ENCODE measurements at places on chromosomes 12 and 14. TPM values are rescaled to one million over a fixed set of nuclear protein-coding genes. Genes with fewer than 3 reads are reported as not detected.

NFKBIA gene
- total RNA-seq, result 119 TPM

TAS2R46 gene
- 0.40 TPM for total RNA-seq

ARHGAP9 gene
- 2.0 TPM for total RNA-seq

APOF gene
- total RNA-seq, result not detected

TCP11L2 gene
- total RNA-seq, result 35.3 TPM

KLRG1 gene
- total RNA-seq, result 0.48 TPM

GLS2 gene
- total RNA-seq, result 2.6 TPM

LTB4R gene
- 94.9 TPM for total RNA-seq

CDC42BPB gene
- total RNA-seq, result 48.5 TPM

DAO gene
- total RNA-seq, result not detected

LRTM2 gene
- total RNA-seq, result not detected

GRCh38 chr12:3531496-3531895 lies 40.5 kb downstream of the PRMT8 start:
- no peak for ATAC-seq

DNA sequence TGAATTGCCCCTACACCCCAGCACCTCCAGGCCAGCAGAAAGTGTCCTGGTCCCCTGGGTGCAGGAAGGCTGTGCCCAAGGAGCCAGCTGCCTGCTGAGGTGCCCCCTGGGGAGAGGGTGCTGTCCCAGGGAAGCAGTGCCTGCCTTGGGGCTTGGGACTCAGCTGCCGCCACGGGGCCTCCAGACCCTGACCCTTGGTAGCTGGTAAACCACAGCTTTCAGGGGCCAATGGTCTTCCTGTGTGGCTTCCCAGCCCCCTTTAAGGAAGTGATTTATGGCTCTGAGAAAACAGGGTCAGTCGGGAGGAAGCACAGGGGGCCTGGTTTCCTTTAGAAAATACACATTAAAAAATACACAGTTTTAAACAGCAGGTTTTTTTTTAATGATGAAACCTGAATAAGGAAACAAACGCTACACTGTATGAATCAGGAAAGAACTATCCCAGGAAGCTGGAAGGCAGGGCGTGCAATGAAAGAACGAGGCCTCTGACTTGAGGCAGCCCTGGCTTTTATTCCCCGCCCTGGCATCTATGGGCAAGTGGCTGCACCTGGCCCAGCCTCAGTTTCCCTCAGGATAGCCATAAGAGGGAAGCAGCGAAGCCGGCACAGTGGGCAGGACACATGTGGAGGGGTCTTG lies 40.6 kb upstream of the EML1 start:
- peak; percentile 34 for ATAC-seq

GRCh38 chr12:11158885-11159444 lies 12.0 kb upstream of the SMIM10L1 start:
- no peak for ATAC-seq

DNA sequence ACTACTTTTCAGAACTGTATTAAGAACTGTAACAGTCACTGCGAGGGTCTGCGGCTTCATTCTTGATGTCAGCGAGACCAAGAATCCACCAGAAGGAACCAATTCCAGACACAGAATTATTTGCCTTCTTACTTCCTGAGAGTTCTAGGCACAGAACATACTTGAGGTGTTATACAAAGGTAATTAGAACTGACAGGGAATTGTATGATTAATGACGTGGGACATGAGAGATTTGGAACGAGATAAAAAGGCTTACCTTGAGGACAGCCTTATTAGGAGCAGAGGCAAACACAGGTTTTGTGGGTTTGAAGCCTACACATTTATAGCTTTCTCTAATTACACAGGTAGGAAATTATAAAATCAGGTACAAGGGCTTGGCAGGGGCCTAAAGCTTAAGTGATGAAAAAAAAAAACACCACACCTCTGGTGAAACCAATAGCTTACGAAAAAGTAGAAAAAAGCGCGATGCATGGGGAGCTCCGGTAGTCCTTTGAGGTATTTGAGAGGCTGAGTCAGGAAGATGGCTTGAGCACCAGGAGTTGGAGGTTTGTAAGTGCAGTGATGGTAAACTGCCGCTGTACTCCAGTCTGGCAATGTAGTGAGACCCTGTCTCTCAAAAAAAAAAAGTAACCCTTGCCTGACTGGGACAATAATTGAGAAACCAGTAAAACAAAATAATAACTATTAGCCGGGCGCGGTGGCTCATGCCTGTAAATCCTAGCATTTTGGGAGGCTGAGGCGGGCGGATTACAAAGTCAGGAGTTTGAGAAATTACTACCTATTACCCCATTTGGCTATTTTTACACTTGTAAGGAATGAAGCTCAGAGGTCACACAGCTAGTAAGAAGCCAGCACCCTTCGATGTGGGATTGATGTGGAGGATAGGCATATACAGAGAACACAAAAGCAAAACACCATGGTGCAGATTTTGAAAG lies 795 bp upstream of the ACOT2 start:
- no peak for ATAC-seq

DNA sequence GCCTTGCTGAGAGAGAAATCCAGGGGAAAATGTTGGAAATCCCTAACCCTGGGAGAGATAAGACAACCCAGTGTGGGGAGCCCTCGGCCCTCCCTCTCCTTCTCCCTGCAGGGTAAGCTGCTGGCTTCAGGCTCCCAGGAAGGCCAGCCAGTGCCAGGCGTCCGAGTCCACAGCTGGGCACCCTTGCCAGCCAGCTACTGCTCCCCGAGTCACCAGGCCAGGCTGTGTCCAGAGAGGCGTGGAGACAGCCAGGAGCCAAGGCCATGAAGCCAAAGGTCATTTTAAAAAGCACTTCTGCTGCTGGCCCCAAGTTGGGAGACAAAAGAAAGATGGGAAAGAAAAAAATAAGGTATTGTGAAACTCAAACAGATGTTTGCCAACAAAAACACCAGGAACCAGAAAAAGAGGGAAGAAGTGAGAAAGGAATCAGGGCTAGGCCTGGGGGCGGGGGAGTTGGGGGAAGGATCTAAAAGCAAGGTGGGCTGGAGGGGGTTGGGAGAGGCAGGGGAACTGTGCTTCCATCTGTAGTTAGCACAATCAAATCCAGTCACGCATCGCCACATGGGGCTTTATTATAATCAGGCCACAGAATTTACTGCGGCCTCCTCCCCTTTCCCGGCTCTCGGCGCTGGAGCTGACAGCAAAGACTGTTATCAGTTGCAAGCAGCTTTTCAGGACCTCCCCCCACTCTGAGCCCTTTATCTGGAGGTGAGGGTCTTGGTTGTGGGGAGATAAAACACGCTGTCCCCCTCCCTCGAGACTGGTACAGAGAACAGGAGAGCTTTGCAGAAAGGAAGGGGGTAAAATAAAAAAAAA lies 33.5 kb downstream of the RBM19 start:
- ATAC-seq, result no peak

- ATAC-seq, result no peak
These were observed 13.7 kb downstream of the RMST start for GRCh38 chr12:97476255-97476654.

GRCh38 chr12:4894019-4894418 lies 15.7 kb upstream of the KCNA1 start:
- no peak for ATAC-seq

GRCh38 chr12:46664761-46665287 lies 161.0 kb downstream of the SLC38A4 start:
- ATAC-seq, result peak; percentile 86

DNA sequence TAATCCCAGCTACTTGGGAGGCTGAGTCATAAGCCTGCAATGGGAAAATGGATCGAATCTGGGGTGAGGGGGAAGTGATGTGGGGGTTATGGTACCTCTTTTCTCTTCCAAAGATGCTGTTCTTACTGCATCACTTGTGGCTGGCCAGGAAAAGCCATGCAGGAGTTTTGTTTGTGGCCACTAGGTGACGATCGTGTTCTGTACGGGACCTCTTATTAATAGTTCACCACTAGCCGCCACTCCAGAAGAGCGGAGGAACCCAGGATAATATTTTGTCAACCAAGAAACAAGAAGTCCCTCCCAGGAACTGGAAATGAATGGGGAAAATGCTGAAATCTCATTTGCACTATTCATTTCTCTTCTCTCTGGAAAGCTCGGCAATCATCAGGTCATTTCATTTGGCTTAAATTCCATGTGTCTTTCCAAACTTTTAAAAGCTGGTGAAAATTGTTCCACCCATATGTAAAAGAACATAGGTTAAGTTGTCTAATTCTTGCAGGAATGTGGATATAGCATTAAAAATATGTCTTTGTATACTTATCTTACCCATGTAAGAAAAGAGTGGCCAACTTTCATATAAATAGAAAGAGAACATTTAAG lies 8.9 kb downstream of the GPR65 start:
- ATAC-seq, result peak; percentile 84

- peak; percentile 26 for ATAC-seq
These were observed 10.1 kb upstream of the BTG1 start for GRCh38 chr12:92155733-92156132.

DNA sequence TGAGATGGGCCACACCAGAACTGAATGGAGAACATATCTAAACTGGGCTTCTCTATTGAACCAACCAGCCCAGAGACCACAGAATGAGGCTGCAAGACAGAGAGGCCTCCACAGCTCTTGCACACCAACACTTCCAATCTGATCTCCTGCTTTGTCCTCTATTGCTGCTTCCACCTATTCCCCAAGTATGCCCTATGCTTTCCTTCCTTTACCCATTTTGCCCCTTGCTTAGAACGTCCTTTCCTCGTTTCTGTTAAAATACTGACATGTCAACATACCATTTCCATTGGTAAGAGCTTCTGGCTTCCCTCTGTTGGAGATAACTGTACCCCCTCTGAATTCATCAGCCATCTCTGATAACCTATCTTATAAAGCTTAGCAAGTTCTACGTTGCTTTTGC lies 2.8 kb downstream of the SLC2A13 start:
- ATAC-seq, result no peak

DNA sequence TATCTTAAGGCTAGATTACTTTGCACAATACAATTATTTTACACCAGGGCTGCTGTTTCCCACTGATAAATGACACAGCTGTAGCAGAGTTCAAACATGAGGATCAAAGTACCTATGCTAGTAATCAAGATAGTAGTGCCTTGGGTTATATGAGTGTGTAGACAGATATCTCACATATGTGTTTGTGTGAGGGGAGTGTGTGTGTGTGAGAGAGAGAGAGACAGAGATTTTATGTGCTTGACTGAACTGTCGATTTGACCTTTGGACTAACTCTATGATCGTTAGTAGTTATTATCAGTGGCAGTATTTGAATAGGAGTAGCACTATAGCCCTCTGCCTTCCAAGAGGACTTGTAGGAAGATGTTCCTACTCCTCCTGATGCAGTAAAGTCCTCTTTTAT lies 15.5 kb downstream of the PLEKHA5 start:
- ATAC-seq, result no peak

DNA sequence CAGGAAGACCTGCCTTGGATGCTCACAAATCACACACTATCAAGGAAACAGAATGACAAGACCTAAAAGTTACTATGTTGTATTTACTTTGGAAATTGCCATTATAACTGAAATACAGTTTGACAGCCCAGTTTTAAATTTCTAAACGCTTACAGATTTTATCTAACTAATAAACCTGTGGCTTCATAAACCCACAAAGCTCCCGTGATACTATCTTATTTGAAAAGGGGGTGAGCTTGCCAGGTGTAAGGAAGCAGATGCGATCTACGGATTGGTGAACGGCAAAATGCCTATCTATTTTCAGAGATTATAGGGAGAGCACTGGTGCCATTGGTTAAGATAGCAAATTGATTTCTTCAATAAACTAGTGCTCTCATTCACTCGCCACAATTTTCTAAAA lies 485.5 kb downstream of the BCAT1 start:
- no peak for ATAC-seq

DNA sequence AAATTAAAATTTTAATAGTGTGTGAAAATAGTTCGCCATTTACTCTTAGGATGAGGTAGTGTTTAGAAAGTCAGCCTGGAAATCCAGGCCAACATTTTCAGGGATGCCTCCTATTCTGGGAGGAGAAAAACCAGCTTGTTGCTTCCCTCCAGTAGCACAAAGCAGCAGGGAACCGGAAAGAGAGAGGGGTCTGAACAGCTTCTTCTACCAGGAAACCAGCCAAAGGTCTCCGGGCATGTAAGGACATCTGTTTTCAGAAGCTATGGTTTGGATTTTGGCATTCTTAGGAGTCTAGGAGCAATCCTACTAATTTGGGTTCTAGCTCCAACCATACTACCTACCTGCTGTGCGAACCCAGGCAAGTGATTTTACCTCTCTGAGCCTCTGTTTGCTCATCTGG lies 85.3 kb downstream of the DPF3 start:
- no peak for ATAC-seq

DNA sequence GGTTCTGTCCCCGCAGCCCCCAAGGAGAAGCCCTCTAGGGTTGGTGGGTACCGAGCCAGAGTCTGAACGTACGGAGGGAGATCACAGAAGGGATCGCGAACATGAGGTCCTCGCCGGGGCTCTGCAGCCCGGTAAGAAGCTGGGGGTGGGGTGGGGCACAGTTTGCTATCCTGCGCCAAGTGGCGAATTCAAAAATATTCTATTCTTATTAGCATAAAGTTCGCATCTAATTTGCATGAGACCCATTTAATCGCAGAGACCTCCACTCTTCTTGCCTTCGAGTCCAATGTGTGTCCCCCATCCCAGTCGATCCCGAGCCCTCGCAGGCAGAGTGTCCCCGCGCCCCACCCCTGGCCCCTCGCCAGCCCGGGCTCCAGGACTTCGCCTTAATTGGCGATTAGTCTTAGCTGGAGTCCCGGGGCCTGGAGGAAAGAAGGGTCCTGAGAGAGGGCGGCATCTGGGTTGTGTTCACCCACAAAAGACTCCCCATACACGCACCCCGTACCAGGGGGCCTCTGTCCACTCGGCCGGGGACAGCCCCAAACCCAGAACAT lies 604 bp upstream of the ARHGEF25 start:
- no peak for ATAC-seq

DNA sequence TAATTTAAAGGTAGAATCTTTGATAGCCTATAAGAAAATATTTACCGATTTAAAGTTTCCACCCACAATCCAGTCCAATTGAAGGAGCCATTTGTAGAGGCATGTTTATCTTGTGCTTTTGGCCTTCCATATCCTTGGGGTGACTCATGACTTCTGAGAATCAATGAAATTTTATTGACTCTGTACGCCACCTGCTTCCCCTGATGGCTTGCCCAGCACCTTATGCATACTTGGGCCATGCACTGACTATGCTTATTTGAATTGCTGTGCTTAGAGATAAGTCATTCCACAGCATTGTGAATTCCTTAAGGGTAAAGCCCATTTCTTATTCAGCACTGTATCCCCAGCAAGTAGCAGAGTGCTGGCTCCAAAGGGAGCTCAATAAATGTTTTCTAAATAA lies 954.8 kb upstream of the SEL1L start:
- ATAC-seq, result no peak

- no peak for ATAC-seq
These were observed 22.5 kb downstream of the ZFHX2 start for GRCh38 chr14:23529016-23529415.

DNA sequence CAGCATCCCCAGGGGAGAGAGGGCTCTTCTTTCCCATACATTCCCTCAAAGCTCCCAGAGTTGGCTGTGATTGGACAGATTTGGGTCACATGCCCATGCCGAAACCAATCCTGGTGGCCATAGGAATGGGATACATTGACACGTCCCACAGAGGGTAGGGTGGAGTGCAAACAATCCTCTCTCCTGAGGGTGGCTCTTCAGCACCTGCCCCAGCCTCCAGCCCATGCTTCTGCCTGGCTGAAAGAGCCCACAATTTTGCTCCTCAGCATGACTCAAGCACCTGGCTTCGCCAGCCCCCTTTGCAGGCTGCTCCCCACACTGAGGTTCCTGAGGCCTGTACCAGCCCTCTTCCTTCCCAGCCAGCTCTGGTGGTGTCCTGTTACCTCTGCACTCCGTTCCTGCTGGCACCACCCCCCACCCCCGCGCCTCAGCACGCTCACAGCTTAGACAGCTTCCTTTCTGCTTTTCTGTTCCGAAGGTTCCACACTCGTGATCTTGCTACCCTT lies 71.7 kb downstream of the CCDC92 start:
- ATAC-seq, result no peak

- no peak for ATAC-seq
These were observed 582.7 kb downstream of the SLC6A15 start for GRCh38 chr12:84329938-84330337.

Data from esophagus mucosa (tissue), 1 donor.